Activated CD4-positive, alpha-beta T cell treated with anti-CD3 and anti-CD28 coated beads, Interleukin-2, amount 10 ng/mL, durations not matched to agents 24 days and 14 days (primary cell): ENCODE measurements at places on chromosomes 1 and 21. TPM values are rescaled to one million over a fixed set of nuclear protein-coding genes. Genes with fewer than 3 reads are reported as not detected.

The SETDB1 gene
- 56.2 and 62.3 TPM in 2 replicates for total RNA-seq

The CD101 gene
- total RNA-seq: 0.82 and 1.2 TPM in 2 replicates

The SCMH1 gene
- total RNA-seq: 20.8 and 23.3 TPM in 2 replicates

The THEMIS2 gene
- 24.5 and 27.7 TPM in 2 replicates for total RNA-seq

The TNFRSF4 gene
- total RNA-seq: 692 and 702 TPM in 2 replicates

The USP48 gene
- total RNA-seq: 92.0 and 92.7 TPM in 2 replicates

The CYP4B1 gene
- not detected in 2 replicates for total RNA-seq

The RHBDL2 gene
- not detected in 2 replicates for total RNA-seq

The C1orf115 gene
- total RNA-seq: 0.05 TPM in 1 of 2 replicates, not detected in the other

The ARTN gene
- 0.43 TPM in 1 of 2 replicates, not detected in the other for total RNA-seq

The KCNA3 gene
- total RNA-seq: 26.9 and 29.5 TPM in 2 replicates

The C1orf94 gene
- total RNA-seq: not detected in 2 replicates

The NTMT2 gene
- not detected in 2 replicates for total RNA-seq

The PTPRC gene
- 436 and 438 TPM in 2 replicates for total RNA-seq

The INSRR gene
- total RNA-seq: 0.68 and 0.71 TPM in 2 replicates

The DPT gene
- total RNA-seq: not detected in 2 replicates

The ATP6V1G3 gene
- total RNA-seq: not detected in 2 replicates

The OR2L2 gene
- total RNA-seq: 0.07 TPM in 2 replicates

The PLA2G2F gene
- not detected in 2 replicates for total RNA-seq

The TEX38 gene
- not detected in 2 replicates for total RNA-seq

The ANGPTL1 gene
- not detected in 2 replicates for total RNA-seq
